Activated CD4-positive, alpha-beta T cell treated with anti-CD3 and anti-CD28 coated beads for 24 hours (primary cell): ENCODE measurements at places on chromosomes 7 and 10.
A peak's percentile ranks its signal among the peaks of the same experiment; 100 is the strongest.

DNA sequence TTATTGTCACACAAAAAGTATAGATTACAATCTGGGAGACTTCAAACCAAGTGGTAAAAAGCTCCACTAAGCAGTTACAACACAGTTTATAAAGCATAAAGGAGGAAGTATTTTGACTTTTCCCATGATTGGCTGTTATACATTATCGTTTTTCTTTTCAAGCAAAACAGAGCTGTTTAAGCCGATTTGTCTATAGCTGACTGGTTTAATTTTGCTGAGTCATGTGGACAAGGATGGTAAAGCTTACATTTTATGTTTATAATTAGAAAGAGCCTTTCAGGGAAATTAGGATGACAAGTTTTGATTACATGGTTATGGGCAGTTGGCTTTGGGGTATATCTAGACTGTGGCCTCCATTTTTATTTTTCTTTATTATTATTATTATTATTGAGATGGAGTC is 152.5 kb upstream of the STK17A start:
- no peak for DNase-seq

DNA sequence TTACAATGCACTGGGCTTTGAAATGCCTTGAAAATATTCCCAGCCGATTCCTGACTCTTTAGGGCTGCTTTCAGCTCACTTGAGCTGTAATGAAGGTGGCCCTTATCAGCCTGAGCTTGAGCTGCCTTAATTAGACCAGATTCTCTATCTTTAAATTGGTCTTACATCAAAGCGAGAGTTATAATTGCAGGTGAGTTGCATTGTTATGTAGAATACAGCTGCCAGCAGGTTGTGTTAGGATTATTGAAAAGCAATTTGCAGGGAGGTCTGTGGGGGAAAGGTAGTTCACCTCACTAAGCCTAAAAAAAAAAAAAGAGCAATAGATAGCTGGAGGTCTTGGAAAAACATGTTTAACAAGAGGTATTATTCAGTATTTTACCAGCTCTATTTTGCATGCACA is 142.2 kb upstream of the HABP2 start:
- no peak for DNase-seq

DNA sequence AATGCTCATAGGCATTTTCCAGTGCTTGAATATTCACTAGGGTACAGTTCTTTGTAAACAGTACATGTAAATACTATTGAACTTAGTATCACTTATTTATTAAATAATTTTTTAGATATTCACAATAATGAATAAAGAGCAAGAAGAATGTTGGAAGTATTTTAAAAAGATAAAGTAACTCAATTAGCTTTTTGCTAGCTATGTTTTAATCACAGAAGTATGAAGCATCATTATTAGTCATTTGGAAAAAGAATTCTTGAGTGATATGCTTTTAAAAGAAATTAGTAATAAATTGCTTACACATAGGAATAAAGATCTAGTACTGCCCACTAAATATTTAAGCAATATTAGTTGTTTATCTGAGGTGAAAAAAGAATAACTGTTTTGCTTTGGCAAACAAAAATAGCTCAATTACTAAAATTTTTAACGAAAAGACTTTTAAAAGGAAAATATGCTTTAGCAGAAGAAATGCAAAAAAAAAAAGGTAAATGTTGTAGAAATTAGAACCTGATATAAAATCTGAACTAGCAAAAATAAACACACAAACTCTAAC is 66.5 kb downstream of the SGMS1 start:
- DNase-seq, result no peak

GRCh38 chr7:129375141-129375938 is 58.9 kb upstream of the STRIP2 start:
- no peak for DNase-seq

GRCh38 chr7:143002106-143002505 is 24.8 kb downstream of the OR9A2 start:
- DNase-seq, result no peak

- DNase-seq, result no peak
Measured at GRCh38 chr7:45055594-45056219, 33.1 kb downstream of the NACAD start.

GRCh38 chr7:150402671-150403321 is 23.7 kb downstream of the ZNF775 start:
- DNase-seq, result no peak

- no peak for DNase-seq
Measured at GRCh38 chr10:12699781-12700556, 301.5 kb downstream of the CCDC3 start.

- DNase-seq, result no peak
Measured at GRCh38 chr7:70114806-70115205, 516.5 kb downstream of the AUTS2 start.

- DNase-seq, result no peak
Measured at GRCh38 chr7:91492773-91493172, 228.5 kb downstream of the FZD1 start.

- DNase-seq, result no peak
Measured at GRCh38 chr7:5598769-5599371, 175.2 kb upstream of the TNRC18 start.

DNA sequence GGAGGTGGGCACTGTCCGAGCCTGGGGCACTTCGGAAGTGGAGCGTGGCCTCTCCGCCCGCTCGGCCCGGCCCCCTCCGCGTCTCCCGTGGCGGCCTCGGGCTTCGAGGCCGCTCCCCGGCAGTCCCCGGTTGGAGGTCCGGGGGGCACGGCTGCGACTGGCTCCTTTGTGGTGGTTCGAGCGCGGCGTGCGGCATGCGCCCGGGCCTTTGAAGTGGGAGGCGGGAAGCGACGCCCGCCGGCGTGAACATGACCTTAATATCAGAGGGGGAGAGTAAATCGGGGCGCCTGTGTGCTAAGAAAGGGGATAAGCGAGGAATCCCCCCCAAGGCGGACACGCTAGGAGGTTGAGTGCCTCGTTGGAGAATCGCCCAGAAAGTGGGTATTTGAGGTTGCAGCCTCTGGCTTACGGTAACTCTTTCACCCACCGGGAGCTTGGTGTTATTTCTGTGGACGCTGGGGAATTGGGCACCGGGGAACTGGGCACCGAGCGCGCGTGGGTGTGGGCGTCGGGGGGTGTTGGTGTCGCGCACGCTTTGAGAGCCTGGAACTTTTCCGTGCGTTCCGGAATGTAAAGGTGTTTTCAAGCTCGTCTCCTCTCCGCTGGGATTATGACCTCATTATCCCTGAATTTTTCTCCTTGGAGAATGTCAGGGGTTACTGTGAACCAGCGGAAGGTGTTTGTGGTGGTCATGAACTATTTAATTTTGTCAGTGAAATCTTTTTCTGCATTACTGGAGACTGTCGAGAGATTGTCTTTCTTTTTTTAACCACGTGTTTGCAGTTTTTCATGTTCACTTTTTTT is 660 bp downstream of the SUV39H2 start:
- DNase-seq, result peak; percentile 22

DNA sequence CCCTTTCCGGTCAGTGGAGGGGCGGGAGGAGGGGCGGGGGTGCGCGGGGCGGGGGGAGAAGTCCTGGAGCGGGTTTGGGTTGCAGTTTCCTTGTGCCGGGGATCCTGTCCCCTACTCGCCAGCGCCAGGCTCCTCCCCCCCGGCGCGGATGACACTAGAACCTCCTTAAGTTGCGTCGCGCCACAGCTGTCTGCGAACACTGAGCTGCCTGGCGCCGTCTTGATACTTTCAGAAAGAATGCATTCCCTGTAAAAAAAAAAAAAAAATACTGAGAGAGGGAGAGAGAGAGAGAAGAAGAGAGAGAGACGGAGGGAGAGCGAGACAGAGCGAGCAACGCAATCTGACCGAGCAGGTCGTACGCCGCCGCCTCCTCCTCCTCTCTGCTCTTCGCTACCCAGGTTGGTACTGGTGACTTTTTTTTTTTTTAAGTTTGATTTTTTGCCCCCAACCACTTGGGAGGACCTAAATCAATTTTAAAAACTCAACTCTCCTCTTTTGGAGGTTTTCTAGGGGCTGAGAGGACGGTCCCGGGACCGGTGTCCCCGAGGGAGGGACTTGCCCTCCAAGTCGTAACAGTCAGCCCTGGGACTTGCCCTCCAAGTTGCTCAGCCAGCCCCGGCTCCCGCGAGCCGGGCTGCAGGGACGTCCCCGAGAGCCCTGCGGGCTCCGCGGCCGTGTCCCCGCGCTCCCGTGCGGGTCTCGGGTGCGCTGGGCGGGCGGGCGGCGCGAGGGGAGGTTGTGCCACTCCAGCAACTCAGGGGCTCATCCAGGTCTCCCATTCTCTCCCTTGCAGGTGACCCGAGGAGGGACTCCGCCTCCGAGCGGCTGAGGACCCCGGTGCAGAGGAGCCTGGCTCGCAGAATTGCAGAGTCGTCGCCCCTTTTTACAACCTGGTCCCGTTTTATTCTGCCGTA is at the start of gene GATA3:
Gene GATA3 (plus strand): TSS at position 195 of the 914 bp plus-strand sequence. CDS start 968 bp downstream, outside the sequence.
- DNase-seq, result peak; percentile 64

GRCh38 chr10:71309919-71310318 is 9.1 kb upstream of the SLC29A3 start:
- no peak for DNase-seq

DNA sequence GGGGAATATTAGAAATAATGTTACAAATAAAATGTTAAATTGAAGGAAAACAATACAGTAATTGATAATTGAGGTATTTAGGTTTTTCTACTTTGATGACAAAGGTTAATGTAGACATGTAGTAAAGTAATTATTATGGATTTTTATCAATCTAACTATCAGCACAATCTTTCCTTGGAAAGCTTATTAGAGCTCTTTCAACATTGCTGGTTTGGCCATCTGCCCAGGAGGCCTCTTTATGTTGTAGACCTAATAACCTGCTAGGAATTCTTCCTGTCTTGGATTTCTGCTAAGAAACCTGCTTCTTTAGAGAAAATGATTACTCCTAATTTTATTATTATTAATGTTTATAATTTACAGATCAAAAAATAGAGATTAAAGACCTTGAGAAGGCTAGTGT is 78.9 kb downstream of the CHRM2 start:
- DNase-seq, result no peak

GRCh38 chr7:42700406-42701327 is 211.2 kb downstream of the C7orf25 start:
- no peak for DNase-seq

DNA sequence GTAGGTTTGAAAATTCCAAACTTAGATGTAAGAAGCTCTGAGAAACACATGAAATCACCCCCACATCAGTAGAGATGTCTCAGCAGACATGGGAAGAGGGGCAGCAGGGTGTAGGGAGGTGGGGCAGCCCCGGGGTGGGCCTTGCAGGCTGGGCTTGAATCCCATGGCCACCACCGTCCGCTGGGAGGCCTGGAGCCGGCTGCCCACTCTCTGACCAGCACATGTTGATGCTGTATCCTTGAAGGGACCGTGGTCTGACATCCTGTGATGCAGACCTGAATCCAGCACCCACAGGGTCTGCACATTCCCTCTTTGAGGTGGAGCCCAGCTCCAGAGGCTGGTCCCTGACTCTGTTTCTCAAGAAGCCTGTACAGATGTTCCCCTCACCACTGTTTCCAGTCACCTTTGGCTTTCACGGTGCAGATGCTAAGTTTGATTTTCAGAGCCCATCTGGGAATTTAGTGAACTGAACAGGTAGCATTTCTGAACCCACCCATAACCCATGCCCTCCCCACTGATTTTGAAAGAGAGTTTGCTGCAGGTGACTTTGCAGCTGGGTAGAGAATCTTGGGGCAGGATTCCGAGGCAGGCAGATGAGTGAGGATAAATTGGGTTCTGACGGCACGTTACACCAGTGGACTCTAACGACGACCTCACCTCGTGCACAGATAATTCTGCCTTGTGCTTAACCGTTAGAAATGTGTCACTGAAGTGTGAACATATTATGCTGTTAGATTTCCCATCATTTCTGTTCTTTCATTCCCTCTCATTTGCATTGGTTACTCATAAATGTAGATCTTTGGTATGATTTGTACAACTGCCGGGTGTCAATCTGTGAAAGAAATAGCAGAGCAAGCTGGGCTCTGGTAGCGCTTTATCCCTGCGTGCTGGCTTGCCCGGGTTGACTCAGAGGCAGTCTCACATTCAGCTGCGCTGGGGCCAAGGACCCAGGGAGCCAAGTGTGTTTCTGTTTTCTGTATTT is 45.7 kb downstream of the IKZF1 start:
- DNase-seq, result peak; percentile 75

DNA sequence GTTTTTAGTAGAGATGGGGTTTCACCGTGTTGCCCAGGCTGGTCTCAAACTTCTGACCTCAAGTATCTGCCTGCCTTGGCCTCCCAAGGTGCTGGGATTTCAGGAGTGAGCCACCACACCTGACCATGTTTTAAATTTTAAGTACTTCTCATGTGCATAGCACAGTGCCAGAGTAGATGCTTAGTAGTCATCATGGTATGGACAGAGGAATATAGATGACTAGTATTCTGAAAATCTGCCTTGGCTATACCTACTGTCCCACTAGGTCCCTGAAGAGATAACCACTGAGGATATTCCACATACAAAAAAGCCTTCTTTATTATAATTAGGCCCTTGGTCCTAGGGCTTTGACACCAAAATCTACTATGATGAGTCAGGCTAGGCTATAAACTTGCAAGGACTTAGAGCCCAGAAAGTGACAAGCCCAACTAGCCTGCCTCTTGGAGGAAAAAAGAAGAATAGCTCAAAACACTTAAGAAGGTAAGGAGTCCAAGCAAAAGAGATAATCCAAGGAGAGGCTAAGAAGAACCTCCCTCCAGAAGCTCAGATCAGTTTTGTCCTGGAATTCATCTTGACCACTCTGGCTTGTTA is 34.0 kb downstream of the LUC7L2 start:
- DNase-seq, result no peak

- no peak for DNase-seq
Measured at GRCh38 chr10:63636812-63637211, 115.6 kb downstream of the REEP3 start.

GRCh38 chr7:120547605-120548004 is 274.6 kb downstream of the KCND2 start:
- DNase-seq, result no peak

- DNase-seq, result no peak
Measured at GRCh38 chr7:141944811-141945210, 2.0 kb downstream of the CLEC5A start.

GRCh38 chr7:156703209-156703608 is 62.6 kb downstream of the RNF32 start:
- no peak for DNase-seq

- DNase-seq, result no peak
Measured at GRCh38 chr10:90042075-90042474, 340.7 kb downstream of the KIF20B start.

DNA sequence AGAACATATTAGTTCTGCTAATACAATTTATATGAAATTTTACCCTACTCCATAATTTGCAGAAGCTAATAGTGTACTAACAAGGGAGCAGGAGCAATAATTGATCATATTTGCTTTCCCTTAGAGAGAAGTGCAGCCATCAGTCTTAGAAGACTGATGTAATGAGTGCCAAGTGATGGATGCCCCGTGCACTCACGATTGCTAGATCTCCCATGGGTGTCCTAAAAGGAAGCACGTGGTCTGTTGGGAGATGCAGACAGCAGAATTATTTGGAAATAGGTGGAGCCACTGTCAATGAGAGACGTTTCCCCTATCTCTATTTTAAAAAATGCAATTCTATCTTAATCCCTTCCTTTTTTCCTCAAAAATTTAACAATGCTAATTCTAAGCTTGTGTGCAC is 772.2 kb upstream of the C7orf33 start:
- no peak for DNase-seq

DNA sequence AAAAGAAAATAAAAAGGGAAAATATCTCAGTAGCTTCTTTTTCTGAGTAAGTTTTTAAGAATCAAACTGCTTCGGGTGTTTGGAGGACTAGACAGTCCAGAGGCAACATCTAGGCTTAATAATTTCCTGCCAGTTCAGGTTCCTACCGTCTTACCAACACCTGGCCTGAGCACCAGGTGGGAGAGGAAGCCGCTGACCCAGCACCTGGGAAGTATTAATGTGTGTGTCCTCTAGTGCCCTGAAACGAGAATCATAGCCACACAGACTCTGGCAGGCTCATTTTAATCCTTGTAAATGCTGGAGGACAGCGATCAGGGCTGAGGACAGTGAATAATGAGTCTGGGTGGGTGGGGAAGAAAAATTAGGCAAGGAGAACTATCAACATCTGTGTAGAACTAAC is 137.4 kb downstream of the ZNF438 start:
- DNase-seq, result no peak
